Spinal cord (tissue), 10 donors: ENCODE measurements at places on chromosomes 2 and 18. TPM values are rescaled to one million over a fixed set of nuclear protein-coding genes. Genes with fewer than 3 reads are reported as not detected.

The TNFRSF11A gene
- 0.89 TPM for polyA plus RNA-seq

DNA sequence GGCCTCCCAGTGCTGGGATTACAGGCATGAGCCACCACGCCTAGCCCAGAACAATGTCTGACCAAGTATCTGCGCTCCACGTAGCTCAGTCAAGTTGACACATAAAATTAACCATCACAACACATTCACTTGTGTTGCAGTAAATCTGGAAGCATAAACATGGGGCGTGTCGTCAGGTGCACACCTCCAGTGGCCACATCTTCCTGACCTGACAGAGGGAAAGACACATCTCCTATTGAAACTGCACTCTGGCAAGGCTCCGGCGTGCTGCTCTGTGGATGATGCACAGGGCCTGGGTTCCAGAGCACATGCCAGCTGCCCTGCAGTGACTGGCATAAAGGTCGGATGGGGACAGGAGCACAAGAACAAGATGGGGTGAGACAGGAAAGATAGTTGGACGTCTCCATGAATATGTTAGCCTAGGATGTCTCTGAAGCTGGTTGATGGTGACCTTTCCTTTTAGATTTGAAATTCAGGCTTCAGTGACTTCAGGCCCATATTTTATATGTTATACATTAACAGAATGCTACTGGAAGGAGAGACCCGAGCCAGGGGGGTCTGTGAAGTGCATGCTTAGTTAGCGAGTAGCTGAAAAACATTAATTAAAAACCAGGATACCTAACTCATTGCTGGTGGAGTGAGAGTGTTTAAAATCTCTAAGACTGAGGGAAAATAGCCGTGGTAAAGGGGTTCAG, 10.9 kb downstream of the IMPA2 start:
- DNase-seq = no peak
- peaks cover 19% of the 10 kb centered on the region for H3K4me1 ChIP-seq
- no peaks in the 10 kb centered on the region for H3K36me3 ChIP-seq
- no peaks in the 10 kb centered on the region for H3K27me3 ChIP-seq
- no peak overlapping the region for H3K4me3 ChIP-seq

- H3K36me3 ChIP-seq = no peaks in the 10 kb centered on the region
- peaks cover 10% of the 10 kb centered on the region for H3K4me1 ChIP-seq
- peak overlapping the region; percentile 7 for H3K4me3 ChIP-seq
Measured at GRCh38 chr2:112626604-112627059, 19.1 kb upstream of the SLC20A1 start.

DNA sequence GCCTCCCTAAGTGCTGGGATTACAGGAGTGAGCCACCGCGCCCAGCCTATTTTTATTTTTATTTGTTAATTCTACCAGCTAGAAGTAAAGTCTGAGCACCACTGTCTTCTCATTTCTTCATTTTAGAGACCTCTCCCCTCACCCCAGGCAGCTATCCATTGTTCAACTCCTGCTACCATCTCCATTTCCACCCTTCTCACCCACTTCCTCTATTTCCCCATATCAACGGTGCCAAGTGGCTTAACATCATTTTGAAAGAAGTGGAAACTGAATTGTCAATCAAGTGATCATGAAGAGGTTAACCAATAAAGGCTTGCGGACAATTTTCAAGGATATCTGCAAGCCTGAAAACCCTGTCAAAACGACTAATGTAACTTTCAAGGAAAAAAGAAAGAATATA, 323.1 kb downstream of the NBAS start:
- no peak overlapping the region for H3K4me3 ChIP-seq
- no peaks in the 10 kb centered on the region for H3K27me3 ChIP-seq
- no peak overlapping the region for H3K27ac ChIP-seq

DNA sequence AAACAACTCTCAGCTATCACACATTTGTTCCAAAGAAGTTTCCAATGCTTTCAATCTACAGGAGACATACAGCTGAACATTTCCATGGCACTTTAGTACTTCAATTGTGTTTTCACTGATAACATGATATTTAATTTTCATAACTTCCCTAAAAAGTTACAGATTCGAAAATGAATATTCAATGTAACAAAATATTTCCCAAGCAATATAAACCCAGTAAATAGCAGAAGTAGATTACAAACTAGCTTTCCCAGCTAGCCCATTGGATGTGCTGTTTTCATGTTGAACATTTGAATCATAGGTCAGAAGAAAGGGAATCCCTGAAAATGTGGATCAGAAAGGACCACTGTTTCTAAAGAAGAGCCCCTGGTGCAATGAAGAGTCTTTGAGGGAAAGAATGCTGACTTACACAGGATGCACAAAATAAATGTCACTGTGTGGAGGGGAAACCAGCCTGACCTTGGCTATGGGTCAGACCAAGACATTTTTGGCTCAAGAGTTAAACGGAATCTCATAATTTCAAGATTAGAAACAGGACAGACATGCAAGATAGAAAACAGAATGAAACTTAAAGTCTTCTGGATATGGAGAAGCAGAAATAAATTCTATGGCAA, 22.5 kb downstream of the CYTIP start:
- no peak overlapping the region for H3K4me3 ChIP-seq
- H3K4me1 ChIP-seq = no peaks in the 10 kb centered on the region
- DNase-seq = no peak

- no peaks in the 10 kb centered on the region for H3K27me3 ChIP-seq
- no peaks in the 10 kb centered on the region for H3K36me3 ChIP-seq
- DNase-seq = no peak
- no peak overlapping the region for H3K27ac ChIP-seq
- H3K4me1 ChIP-seq = no peaks in the 10 kb centered on the region
- no peak overlapping the region for H3K4me3 ChIP-seq
Measured at GRCh38 chr2:68741805-68742306, 7.2 kb downstream of the ARHGAP25 start.

The GNLY gene
- polyA plus RNA-seq = not detected

DNA sequence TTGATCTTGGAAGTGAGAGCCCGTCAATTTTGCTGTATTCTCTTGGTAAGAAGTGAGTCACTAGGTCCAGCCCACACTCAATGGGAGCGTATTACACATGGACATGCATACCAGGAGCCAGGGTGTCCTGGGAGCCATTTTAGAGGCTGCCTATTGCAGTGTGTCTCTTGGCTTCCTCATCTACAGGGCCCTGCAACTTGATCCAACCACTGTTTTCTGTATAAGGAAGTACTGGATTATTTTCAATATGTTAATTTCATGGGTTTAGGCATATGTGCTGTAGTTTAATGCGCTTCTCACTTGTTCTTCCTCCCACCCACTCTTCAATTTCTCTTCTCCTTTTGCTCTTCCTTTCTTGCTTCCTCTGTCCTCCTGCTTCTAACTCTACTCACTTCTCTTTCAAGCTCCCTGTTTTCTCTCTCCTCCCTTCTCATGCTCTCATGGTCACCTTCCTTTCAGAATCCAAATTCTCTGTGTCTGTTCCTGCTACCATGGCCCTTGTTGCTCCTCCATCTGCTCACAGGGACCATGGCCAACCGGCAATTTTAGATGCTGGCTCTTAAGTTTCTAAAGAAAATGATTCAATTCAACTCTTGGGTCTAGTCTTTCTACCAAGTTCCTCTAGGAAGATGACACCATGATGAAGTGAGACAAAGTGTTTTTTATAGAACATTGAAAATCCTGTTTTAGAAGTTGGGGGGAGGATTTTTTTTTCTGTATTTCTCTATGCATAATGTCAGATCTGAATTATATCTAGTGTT, 152.0 kb upstream of the ZEB2 start:
- H3K27me3 ChIP-seq = no peaks in the 10 kb centered on the region
- H3K4me1 ChIP-seq = no peaks in the 10 kb centered on the region
- no peak for DNase-seq
- H3K4me3 ChIP-seq = no peak overlapping the region

The RAD51AP2 gene
- 0.74 TPM for polyA plus RNA-seq
